ENCODE measurements at places on chromosomes 3 and 15.

GRCh38 chr3:188194332-188194731 is 40.4 kb downstream of the LPP start:
- no peak for DNase-seq

DNA sequence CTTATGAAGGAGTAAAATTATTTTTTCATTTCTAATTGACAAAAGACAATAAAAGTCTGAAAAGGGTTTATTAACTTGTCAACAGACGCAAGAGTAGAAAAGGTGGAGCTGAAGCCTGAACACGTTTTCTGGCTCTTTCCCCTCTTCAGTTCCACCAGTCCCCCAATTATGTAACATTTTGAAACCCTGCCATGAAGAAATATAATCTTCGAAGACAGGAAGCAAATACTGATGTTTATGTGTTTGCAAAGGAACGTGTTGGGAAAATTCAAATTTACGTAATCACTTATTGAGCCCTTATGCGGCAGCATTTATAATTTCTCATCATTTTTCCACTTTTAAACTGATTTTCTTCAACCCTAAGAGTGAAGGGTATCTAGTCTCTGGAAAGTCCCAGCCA is 767 bp downstream of the AP3S2 start:
- no peak for DNase-seq

- no peak for DNase-seq
Observed at GRCh38 chr3:129441215-129441614, 1.2 kb downstream of the IFT122 start.

GRCh38 chr3:19799115-19799514 is 134.9 kb downstream of the EFHB start:
- no peak for DNase-seq

GRCh38 chr3:124288996-124289395 is 297.1 kb upstream of the ROPN1 start:
- DNase-seq = no peak

GRCh38 chr15:99113547-99114271 is 8.8 kb downstream of the SYNM start:
- no peak for DNase-seq

DNA sequence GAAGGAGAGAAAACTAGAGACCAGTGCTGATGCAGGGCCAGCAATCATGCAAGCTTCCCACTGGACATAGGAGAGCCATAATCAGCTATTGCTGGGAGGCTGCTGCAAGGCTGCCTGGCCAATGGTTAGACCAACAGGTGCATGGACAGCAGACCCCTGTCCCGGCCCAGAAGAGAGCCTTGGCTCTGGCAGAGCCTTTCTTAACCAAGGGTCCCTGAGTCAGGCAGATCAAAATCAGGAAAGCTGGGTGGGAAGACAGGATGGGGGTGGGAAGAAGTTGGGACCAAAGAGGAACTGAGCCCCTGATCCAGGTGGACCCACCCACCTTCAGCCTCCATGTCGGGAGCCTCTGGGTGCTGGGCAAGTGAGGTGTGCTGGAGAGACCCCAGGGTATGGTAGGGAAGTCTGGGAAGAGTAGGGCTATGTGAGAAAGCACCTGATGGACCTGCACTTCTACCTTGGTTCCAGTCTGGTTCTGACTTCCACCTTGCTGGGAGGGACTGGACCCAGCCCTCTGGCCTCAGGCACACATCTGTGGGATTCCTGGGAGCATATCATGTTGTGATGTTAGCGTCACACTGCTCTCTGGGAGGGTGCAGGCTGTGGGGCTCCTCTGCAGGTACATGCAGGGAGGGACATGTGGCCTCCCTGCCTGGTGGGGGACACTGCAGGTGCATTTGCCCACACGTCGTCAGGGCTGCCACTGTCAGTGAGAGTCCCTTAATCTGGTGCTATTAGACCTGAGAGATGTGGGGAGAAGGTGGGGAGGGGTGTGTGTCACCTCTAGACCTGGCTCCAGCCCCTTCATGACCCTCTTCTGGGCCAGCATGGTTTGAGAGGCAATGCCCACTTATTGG is 24.7 kb downstream of the KY start:
- DNase-seq = no peak
